ENCODE measurements at places on chromosomes 4 and X. TPM values are rescaled to one million over a fixed set of nuclear protein-coding genes. Genes with fewer than 3 reads are reported as not detected.

GRCh38 chr4:31548823-31549222 is 828.7 kb downstream of the PCDH7 start:
- no peak for DNase-seq

- no peak for DNase-seq
These were observed 736.5 kb upstream of the FTHL17 start for GRCh38 chrX:31808357-31808756.

DNA sequence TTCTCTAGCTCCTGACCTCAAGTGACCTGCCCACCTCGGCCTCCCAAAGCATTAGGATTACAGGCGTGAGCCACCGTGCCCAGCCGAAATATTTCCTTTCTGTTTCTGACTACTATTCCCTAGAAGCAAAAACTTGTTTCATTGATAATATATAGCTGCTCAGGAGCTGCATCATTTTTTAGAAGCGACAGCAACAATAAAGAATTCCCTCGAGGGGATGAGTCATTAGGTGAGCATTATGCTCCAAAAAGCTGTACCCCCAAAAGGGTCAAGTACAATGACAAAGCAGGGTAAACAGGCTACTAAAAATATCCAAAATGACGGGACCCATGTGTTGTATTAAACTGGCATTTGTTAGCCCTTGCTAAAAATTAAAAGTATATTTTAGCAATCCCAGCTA is 67.0 kb downstream of the RBM47 start:
- no peak for DNase-seq

HSPA4L gene
- total RNA-seq: 3.6 TPM

Data from body of pancreas (tissue), 4 donors.